ENCODE measurements at places on chromosomes 4 and X.
A peak's percentile ranks its signal among the peaks of the same experiment; 100 is the strongest.

GRCh38 chr4:107966903-107967302, 22.8 kb upstream of the HADH start:
- no peak for DNase-seq

GRCh38 chr4:48698029-48698971, 81.8 kb downstream of the FRYL start:
- peak; percentile 71 for DNase-seq

GRCh38 chr4:40262861-40263260, 66.0 kb downstream of the RHOH start:
- no peak for DNase-seq

GRCh38 chr4:145341381-145341780, 140.3 kb upstream of the SMAD1 start:
- no peak for DNase-seq

GRCh38 chr4:112674376-112674775, 37.4 kb downstream of the LARP7 start:
- DNase-seq: no peak

DNA sequence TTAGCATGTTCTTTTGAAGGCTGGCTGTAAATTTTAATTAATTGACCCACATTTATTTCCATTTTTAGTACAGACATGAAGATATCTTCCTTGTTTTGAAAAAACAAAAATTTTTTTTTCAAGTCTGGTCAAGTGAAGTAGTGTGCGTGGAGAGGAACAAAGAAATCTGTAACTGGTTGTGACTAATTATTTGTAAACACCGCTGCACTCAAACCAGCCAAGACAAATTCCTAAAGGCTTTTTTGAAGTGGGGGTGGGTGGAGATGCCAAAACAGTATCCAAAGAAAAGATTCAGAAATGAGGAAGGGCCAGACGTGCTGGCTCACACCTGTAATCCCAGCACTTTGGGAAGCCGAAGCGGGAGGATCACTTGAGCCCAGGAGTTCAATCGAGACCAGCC, 88.3 kb downstream of the SHROOM2 start:
- DNase-seq: peak; percentile 33

GRCh38 chr4:67909905-67910584, 26.2 kb upstream of the TMPRSS11D start:
- DNase-seq: no peak

DNA sequence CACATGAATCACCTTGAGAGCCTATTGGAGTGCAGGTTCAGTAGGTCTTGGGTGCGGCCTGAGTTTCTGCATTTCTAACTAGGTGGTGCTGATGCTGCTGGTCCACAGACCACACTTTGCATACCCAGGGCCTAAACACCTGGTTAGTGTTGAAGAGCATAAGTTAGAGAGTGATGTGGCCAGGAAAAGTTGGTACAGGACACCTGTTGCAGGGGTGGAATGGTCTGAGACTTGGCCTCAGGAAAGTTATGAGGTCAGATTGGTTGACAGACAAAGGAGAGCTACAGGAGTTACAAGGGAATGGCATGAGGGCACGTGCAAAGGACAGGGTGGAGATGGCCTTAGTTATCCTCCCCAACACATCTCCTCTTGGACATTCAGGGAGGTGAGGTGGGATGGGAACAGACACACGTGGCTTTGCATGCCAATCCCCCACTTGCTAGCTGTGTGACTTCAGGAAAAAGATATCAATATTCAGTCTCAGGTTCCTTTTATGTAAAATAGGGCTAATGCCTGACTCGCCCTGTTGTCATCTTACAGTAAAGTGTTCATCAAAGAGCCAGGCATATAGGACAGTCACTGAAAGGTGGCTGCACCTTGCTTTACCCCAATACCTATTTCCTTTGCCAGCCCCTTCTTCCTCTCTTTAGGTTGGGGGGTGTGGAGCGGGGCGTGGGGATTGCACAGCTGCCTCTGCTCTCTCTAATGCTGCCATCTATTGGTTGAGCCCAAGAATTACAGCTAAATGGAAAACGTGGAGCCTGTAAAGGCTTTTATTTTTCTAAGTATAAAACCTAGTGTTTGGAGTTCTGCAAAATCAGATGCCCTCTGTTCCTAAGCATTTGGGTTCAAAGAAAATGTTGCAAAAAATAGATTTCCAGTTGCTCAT, 47.5 kb downstream of the ATG4A start:
- DNase-seq: no peak

DNA sequence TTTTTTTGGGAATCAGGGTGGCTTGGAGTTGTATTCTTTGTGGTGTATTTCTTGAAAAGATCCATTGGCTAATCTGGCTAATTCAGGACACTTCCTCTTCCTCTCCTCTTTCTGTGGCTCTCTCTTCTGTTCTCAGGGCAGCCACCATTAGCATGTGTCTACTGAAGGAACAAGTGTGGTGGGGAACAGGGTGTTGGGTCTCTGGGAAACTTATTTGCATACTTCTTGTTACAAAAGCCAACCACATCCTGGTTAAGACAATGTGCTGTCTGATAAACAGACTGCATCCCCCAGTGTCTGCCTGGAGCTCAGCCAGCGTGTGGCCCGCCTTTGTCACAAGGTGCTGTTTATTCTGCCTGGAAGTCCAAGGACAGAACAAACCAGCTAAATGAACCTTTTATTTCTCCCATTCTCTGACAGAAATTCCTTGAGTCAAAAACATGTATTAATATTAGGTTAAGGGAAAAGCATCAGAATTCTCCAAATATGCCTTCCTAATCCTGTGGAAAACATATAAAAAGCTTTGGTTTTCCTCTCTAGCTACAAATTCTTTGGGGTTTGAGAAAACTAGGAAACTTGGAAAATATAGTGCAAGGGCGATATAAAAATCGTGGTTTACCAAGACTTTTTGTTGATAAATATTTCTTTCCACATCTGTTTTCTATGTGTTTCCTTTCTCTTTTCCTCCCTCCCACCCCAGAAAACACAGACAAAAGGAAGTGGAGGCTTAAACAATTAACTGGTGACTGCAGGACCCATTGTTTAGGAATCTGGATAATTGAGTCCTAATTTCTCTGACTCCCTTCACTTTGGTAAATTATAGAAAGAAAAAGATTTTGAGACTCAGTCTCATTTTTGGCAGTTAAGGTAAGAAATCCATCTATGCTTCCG, 203.6 kb downstream of the SPRY1 start:
- DNase-seq: no peak

GRCh38 chr4:107183155-107183774, 147.2 kb upstream of the DKK2 start:
- no peak for DNase-seq

GRCh38 chrX:41952102-41952501, 28.7 kb upstream of the CASK start:
- no peak for DNase-seq

- no peak for DNase-seq
Observed at GRCh38 chr4:8508740-8509139, 68.2 kb downstream of the TRMT44 start.

- DNase-seq: no peak
Observed at GRCh38 chr4:121360495-121360894, 20.3 kb downstream of the QRFPR start.

DNA sequence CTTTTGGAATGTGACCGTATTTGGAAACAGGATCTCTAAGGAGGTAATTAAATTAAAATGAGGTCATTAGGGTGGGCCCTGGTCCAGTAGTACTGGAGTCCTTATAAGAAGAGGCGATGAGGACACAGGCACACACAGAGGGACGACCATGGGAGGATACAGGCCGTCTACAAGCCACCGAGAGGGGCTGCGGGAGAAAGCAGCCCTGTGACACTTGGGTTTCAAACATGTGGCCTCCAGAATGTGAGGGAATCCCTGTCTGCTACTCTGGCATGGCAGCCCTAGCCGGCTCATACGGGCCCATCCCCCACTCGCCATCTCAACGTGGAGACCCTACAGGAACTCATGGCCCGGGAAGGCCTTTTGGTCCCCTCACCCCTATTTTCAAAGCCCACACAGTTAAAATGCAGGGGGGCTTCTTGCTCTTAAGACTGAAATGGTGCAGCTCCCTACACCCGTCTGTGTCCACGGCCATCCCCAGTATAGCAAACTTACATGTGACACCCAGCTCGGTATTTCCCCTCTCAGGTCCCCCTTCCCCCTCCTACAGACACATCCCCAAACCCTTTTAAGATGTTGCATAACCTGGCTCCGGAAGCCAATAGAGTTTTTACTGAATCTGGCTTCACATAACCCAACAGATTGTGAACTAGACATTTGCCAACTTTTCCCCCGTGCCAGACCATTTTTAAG, 124.1 kb upstream of the TBL1X start:
- peak; percentile 54 for DNase-seq

GRCh38 chr4:109947918-109948317, 35.2 kb downstream of the EGF start:
- peak; percentile 3 for DNase-seq

DNA sequence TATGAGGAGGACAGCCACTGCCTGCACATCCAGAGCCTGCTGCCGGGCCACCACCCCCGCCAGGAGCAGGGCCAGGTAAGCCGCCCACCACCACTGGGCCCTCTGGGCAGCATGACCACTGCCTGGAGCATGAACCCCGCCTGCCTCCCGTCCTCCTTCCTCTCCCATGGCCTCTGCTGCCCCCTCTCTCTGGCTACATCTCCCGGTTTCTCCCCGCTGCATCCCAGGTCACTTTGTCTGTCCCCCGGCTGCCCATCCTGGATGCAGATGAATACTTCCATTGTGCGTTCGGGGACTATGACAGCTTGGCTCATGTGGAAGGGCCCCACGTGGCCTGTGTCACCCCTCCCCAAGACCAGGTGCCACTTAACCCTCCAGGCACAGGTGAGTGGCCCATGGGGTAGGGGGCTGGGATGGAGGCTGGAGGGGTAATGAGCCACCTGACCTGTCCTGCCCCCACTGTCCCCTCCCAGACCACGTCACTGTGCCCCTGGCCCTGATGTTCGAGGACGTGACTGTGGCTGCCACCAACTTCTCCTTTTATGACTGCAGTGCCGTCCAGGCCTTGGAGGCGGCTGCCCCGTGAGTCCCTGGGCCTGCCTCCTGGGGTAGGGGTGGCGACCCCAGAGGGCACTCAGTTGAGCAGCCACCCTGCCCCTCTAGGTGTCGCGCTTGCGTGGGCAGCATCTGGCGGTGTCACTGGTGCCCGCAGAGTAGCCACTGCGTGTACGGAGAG, 6.0 kb downstream of the PLXNB3 start:
- DNase-seq: no peak

DNA sequence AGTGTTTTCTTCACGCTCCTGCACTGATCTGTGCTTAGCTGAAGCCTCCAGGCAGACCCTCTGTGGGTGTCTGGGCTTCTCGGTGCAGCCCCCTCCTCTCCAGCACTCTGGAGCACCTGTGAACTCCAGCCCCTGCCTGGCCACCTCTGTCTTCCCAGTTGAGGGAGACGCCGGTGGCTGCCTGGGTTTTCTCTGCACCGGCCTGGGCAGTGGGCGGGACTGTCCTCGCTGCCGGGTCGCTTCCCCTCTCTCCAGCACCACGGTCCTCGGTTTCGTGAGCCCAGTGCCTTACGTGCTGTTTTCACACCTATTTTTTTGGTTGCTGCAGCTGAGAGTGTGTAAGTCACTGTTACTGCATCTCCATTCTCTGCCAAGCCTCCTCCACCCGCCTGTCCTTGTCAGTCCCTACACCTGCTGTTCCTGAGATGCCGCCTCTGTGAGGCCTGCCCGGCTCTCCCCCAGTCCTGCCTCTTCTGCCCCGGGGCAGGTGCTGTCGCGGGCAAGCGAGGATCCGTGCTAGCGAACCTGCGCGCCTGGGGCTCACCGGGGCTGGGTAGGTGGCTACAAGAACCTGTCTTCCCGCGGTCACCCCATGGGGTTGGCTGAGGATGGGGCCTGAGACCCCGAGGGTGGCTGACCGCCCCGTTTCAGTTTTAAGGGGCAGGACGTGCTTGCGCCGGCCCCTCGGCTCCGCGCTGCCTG, 2.4 kb upstream of the FGFRL1 start:
- DNase-seq: no peak

- DNase-seq: no peak
Observed at GRCh38 chr4:1061056-1061700, 49.8 kb downstream of the FGFRL1 start.

GRCh38 chr4:57614257-57614932, 504.2 kb upstream of the IGFBP7 start:
- no peak for DNase-seq

- no peak for DNase-seq
Observed at GRCh38 chr4:41656572-41657520, 91.7 kb downstream of the PHOX2B start.

DNA sequence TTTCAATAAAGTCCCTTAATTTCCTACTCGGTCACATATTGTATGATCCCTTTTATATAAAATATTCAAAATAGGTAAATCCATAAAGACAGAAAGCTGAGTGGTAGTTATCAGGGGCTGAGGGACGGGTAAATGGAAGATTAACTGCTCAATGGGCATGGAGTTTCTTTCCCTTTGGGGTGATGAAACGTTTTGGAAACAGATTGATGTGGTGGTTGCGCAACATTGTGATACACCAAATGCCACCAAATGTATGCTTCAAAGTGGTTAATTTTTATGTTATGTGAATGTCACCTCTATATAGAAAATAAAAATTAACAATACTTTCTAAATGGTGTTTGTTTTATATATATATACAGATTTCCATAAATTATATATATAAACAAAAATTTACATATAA, 15.0 kb upstream of the MAOB start:
- no peak for DNase-seq

DNA sequence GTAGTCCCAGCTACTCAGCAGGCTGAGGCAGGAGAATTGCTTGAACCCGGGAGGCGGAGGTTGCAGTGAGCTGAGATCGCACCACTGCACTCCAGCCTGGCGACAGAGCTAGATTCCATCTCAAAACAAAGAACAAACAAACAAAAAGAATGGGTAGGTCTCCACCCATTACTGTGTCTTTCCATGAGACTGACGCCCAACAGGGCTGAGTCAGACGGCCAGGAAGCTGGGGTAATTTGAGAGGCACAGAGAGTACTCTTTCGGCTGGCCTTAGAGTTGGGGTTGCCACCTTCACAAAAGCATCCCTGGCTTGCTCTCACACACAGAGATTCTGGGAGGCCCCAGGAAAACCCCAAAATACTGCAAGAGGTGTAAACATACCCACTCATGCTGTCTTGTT, 72.0 kb upstream of the DHRSX start:
- DNase-seq: peak; percentile 67

DNA sequence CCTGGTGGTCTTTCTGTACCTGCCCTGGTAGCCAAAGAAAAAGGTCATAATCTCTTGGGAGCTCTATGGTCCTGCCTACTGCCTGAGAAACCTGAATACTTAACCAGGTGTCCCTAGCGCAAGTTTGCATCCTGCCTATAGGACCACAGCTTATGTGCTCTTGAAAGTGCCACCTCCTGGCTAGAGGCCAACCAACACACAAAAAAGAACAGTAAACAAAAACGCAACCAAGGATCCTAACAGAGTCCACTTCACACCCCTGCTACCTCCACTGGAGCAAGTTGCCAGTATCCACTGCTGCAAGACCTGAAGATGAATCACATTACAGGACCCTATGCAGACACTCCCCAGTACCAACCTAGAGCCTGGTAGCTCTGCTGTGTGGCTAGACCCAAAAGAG, 103.2 kb upstream of the PABPC5 start:
- DNase-seq: no peak

GRCh38 chr4:1241936-1242505, 6.9 kb downstream of the CTBP1 start:
- no peak for DNase-seq

- DNase-seq: no peak
Observed at GRCh38 chr4:27592738-27593137, 732.1 kb downstream of the STIM2 start.

GRCh38 chrX:138923805-138924204, 212.3 kb upstream of the FGF13 start:
- DNase-seq: no peak
